ENCODE measurements at places on chromosomes 5 and 9. TPM values are rescaled to one million over a fixed set of nuclear protein-coding genes. Genes with fewer than 3 reads are reported as not detected.

Gene PPP3R2
- total RNA-seq: not detected

Gene GPRIN1
- 8.1 TPM for total RNA-seq

Gene DNAJB5
- 5.4 TPM for total RNA-seq

Gene SCGB3A1
- not detected for total RNA-seq

Gene HTR1A
- total RNA-seq: not detected

Gene CDKN2B-AS1
- total RNA-seq: not detected

Gene TMEM252
- total RNA-seq: not detected

Gene PLEKHG4B
- 0.90 TPM for total RNA-seq

Gene ARSI
- total RNA-seq: 43.8 TPM

Gene OR1K1
- total RNA-seq: not detected

Gene SLC26A2
- total RNA-seq: 27.5 TPM

Gene RNF44
- 32.0 TPM for total RNA-seq

Gene NSUN2
- 106 TPM for total RNA-seq

Gene COL27A1
- total RNA-seq: 11.1 TPM

Gene CYSRT1
- 4.0 TPM for total RNA-seq

Gene LCP2
- total RNA-seq: not detected

Gene PCDHB16
- 0.30 TPM for total RNA-seq

Gene WDR38
- not detected for total RNA-seq

Gene LRRC70
- total RNA-seq: 0.11 TPM

Gene GNA14
- total RNA-seq: not detected

Gene ENC1
- 10.8 TPM for total RNA-seq

Gene HAVCR1
- total RNA-seq: 44.9 TPM

Gene PCDHA10
- total RNA-seq: not detected

Gene HAPLN1
- not detected for total RNA-seq

Gene MUSK
- not detected for total RNA-seq

Gene SEMA6A
- 0.18 TPM for total RNA-seq

Gene PRDM9
- not detected for total RNA-seq

Gene KLF9
- total RNA-seq: 0.75 TPM

Gene ISL1
- not detected for total RNA-seq

Gene SLC6A18
- total RNA-seq: not detected

Gene PDE8B
- total RNA-seq: 1.3 TPM

Gene FASTKD3
- total RNA-seq: 9.4 TPM

Gene ENHO
- total RNA-seq: 1.9 TPM

Gene BHMT
- total RNA-seq: not detected

Gene C9orf50
- total RNA-seq: not detected

Gene SIGMAR1
- 194 TPM for total RNA-seq

Gene FAXDC2
- total RNA-seq: 0.16 TPM

Gene FGD3
- 0.09 TPM for total RNA-seq

Gene SPATA31E1
- not detected for total RNA-seq

Gene SLC1A3
- total RNA-seq: not detected

Gene PKN3
- 16.5 TPM for total RNA-seq

Gene DMRT3
- total RNA-seq: not detected

Gene S100Z
- total RNA-seq: not detected
